ENCODE measurements at places on chromosomes 1 and 21. TPM values are rescaled to one million over a fixed set of nuclear protein-coding genes. Genes with fewer than 3 reads are reported as not detected.

Gene ZSWIM5
- total RNA-seq = 1.5 TPM

Gene NKAIN1
- under 0.01 TPM for total RNA-seq

Gene TMEM125
- total RNA-seq = 0.10 TPM

Gene VPS72
- 9.9 TPM for total RNA-seq

Gene AZIN2
- total RNA-seq = 1.6 TPM

Gene KTI12
- total RNA-seq = 19.6 TPM
